ENCODE measurements at places on chromosomes 1 and 21. TPM values are rescaled to one million over a fixed set of nuclear protein-coding genes. Genes with fewer than 3 reads are reported as not detected.

DNA sequence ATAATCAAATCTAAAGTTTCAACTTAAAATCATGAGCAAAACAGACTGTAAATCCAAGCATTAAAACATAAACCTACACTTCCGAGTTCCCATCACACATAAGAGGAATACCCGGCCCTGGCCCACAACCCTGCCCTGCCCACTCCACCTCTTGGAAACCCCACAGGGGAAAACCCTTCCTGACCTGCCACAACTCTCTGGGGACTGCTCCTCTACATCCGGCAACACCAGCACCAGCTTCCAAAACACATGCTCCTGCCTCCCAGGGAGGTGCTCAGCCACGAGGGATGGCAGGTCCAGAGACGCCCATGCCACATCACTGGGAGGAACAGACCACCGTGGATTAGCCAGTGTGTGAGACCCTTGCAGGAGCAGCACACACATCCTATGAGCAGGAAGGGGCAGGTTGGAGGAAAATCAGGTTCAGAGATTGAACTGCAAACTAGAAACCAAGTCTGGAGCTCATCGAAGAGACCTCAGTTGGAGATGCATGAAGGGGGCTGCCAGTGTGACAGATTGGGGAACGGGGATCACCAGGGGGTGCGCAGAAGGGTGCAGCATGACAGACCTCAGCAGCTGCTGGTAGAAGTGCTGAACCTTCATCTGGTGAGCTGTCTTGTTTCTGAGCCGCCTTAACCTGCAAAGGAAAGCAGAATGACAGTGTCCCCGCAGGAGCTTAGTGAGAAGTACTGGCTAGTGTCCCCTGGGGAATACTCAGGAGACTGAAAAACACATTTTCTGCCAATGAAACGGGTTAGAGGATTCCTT is 25.8 kb upstream of the LSS start:
- DNase-seq: no peak

- DNase-seq: no peak
Observed at GRCh38 chr1:162292422-162292849, 84.2 kb downstream of the SPATA46 start.

DNA sequence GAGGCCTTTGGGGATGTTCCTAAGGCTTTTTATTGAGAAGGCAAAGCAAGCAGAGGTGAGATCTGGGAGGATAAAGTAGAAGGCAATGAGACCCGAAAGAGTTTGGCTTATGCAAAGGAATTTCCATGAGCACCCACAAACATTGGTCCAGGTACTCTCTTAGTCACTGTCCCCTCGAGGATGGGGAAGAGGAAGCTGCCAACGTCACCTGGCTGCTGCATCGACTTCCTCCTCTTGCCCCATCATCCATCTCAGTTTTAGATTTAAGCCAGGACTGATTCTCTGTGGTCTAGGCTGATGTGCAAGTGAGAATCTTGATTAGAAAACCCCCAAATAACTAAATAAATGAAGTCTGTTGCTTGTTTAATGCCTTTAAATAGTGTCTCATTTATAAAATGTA is 28.7 kb downstream of the RUNX1 start:
- peak; percentile 38 for DNase-seq

DNA sequence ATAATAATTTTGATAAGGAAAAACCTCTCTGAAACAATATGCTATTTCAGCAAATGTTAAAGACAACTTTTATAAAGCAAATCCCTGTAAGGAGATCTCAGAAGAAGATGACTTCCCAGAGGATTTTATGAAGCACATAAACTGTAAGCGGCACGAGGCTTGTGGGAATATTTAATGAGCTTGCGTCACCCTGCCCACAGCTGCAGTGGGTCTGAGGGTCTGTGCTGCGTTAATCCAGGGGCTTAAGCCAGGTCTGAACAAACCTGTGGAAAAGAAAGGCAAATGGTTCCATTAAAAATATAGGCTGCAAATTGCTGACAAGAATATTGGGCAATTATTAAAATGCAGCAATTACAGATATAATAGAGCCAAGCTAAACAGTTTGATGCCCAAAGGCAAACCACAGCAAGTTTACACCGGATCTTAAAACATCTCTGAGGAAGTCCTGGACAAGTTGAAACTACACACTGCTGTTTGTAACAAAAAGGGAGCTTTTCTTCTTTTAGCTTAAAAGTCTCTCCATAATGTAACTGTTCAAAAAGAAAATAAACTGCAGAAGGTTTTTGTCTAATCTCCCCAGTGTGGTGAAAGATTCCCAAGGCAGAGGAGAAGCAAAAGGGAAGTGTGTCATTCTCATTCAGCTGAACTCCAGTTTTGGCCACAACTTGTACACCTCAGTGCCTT is 21.8 kb downstream of the TGFBR3 start:
- DNase-seq: no peak

DNA sequence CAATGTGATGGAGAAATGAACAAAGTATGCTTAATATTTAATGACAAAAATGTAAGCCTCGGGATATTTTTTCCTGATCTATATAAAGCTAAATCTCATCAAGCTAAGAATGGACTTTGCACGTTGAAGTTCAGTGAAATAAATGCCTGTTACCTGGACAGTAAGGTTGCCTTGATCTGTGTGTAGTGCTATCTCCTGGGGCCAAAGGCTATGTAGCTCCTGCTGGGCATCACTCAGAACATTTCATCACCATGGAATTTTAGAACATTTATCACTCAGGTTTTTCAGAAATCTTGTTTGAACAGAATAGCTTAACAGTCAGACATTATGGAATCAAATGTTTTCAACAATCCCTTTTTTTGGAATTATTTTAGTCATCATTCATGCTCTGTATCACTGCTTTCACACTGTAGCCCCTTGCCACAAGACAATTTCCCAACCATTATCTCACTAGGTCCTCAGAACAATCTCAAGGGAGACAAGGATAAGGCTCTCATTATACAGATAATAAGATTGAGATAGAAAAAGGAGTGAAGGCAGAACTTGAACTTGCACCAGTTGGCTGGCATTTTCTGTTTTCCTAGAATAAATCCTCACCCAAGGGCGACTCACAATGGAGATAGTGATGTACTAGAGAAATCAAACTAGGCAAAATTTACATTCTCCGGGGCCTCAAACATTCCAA is 3.7 kb downstream of the OR10J1 start:
- no peak for DNase-seq

The WDR26 gene
- 118 TPM for total RNA-seq

Data from activated CD4-positive, alpha-beta memory T cell treated with anti-CD3 and anti-CD28 coated beads, Interleukin-2, amount 10 ng/mL, durations not matched to agents 7 days and 5 days (primary cell).